ENCODE measurements at places on chromosomes 13 and 19.

DNA sequence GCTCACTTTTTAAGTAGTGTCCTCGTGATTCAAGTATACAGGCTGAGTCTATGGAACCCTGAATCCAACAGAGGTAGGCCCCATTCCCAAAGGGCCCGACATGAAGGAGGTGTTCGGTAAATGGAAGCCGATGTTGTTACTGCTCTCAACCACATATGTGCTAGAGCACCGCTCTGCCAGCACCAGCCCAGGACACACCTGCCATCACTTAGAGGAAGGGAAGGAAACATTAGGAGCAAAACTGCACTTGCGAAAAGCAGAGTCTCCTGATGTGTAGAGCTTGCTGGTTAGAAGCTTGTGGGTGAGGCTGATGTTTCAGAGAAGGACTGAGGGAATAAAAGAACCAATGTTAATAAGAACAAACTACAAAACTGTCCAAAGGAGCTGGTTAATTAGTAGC, 9.4 kb upstream of the CCDC97 start:
- no peak for DNase-seq

DNA sequence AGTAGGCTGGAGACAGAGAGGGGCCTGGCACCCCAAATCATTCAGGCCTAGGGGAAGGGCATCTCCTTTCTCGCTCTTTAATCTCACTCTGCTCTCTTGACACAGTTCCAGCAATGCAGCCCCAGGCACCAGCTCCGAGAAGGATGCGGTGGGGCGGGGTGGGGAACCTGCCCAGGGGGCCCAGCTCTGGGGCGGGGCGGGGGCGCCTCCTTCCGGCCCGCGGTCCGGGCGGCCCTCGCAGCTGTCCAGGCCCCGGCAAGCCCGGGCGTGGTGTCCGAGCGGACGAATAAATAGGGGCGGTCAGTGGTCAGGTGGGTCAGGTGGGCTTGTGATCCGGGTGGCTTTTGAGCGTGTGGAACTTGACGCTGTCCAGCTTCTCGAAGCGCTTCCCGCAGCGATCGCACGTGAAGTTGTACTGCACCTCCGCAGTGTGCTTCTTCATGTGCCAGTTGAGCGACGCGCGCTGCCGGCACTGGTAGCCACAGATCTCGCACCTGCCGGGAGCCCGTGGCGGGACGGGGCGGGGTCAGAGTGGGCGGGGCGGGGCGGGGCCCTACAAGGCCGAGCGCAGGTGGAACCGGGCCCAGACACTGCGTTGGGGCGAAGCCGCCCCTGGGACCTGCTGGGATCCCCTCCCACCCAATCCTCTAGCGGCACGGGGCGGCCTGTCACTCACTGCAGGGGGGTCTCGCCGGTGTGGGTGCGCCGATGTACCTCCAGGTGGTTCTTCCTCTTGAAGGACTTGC, 2.7 kb upstream of the ELAVL3 start:
- DNase-seq = no peak

DNA sequence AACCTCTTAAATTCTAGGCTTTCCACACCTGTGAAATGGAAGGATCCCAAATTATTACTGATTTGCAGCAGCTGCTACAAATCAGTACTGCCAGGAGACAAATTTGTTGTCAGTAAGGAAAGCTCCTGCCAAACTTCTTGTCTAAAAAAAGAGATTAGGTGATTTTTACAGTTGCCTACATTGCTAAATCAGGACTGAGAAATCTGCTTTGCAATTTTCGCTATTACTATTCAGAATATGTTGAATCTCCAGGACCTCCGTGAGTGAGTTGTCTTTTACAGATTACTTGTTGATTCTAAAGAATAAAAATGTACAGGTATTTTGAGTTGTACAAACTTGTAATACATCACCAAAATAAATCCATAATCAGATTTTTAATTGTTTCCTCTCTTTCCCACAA, 1815.9 kb downstream of the PCDH9 start:
- no peak for DNase-seq

DNA sequence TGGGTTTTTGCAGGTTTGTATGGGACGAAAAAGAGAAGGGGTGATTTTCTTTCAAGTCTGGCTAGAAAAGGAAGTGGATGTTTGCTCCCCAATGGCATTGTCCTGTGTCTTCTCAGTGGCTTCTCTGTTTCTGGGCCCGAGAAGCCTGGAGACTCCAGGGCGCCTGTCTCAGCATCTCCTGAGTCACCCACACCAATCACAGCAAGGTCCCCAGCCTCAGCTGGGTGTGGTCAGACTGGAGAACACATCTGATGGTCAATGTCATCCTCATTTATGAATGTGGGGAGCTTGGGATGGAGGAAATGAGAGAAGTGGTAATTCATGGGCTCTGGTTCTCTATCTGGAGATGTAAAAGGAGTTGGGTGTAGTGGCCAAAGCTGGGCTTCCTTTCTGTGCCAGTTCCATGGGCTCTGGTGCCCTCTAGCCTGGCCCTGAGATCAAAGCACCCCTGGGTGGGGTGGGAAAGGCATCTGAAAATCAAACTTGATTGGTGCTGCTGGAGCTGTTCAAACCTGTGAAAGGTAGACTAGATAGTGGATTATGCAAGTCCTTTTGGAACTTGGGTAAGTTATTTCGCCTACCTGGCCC, 13.4 kb downstream of the RASL11A start:
- no peak for DNase-seq

- peak; percentile 69 for DNase-seq
Measured at GRCh38 chr13:26946684-26947343, 186.2 kb upstream of the GPR12 start.

DNA sequence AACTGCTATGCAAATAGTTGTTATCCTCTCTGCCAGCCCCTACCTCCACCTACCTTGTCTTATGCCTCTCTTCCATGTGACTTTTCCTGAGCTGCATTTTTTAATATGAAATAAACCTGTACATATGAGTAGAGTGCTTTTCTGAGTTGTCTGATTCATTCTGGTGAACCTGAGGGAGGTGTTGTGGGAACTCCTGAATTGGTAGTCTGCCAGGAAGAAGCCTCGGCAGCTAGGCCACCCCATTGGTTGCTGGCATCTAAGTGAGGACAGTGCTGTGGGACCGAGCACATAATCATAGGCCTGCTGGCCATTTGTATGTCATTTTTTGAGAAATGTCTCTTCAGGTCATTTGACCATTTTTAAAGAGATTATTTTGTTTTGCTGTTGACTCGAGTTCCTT, 1146.8 kb downstream of the UQCRFS1 start:
- DNase-seq = no peak

- DNase-seq = no peak
Measured at GRCh38 chr19:40827386-40828247, 22.6 kb downstream of the CYP2A6 start.

GRCh38 chr13:79771493-79771892, 290.5 kb downstream of the NDFIP2 start:
- DNase-seq = no peak

DNA sequence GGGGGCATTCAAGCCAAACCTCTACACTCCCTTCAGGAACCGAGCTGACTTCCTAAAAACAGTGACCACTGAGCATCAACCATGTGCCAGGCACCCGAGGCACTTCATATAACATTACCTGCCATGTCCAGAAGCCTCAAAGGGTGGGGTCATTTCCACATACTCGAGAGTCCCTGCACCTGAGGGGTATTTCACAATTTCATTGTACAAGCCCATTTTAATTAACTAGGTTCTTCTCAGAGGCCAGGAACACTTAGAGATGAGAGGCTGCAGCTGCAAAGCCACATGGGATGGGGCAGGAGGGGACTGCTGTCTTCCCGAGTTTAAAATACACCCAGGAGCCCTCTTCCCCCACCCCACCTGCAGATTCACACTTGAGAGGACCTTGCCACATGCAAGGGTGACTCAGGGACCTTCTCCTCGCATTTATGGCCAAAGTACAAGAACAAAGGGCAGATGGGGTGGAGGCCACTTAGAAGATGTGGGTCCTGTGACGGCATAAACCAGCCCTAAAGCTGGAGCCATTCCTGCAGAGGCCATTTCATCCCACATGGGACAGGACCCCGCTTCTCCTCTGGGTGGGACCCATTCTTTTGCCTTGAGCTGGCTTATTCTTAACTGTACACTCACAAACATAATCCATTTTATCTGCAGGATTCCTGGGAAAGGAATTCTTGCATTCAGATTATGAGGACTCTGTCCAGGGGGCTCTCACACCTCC, 43.9 kb downstream of the RAB20 start:
- no peak for DNase-seq
